ENCODE measurements at places on chromosomes 1 and 21. TPM values are rescaled to one million over a fixed set of nuclear protein-coding genes. Genes with fewer than 3 reads are reported as not detected.

KPRP gene
- not detected for total RNA-seq

COL8A2 gene
- total RNA-seq: not detected

KCNJ9 gene
- total RNA-seq: not detected

SLC1A7 gene
- not detected for total RNA-seq

LAMC1 gene
- not detected for total RNA-seq

FAM3B gene
- not detected for total RNA-seq

P3R3URF gene
- total RNA-seq: not detected

VCAM1 gene
- total RNA-seq: not detected

TCHHL1 gene
- not detected for total RNA-seq

ZMPSTE24 gene
- total RNA-seq: 24.7 TPM

CD52 gene
- 1,924 TPM for total RNA-seq

TMOD4 gene
- total RNA-seq: 2.7 TPM

CASZ1 gene
- total RNA-seq: 7.6 TPM

AKR7A3 gene
- total RNA-seq: 0.62 TPM

UBXN10 gene
- total RNA-seq: 0.22 TPM

NUAK2 gene
- 12.7 TPM for total RNA-seq

CASQ1 gene
- not detected for total RNA-seq

TLR5 gene
- 0.58 TPM for total RNA-seq

PRKAA2 gene
- total RNA-seq: not detected

CD1E gene
- total RNA-seq: not detected

FAM151A gene
- total RNA-seq: not detected

TMEM240 gene
- 1.3 TPM for total RNA-seq

TDRD10 gene
- total RNA-seq: not detected

PAPPA2 gene
- 0.25 TPM for total RNA-seq

CNIH4 gene
- total RNA-seq: 39.5 TPM

RHEX gene
- total RNA-seq: not detected

CADM3 gene
- not detected for total RNA-seq

TFF2 gene
- not detected for total RNA-seq

B4GALT2 gene
- total RNA-seq: 9.3 TPM

DCST1 gene
- total RNA-seq: not detected

CNR2 gene
- total RNA-seq: 0.07 TPM

CFAP141 gene
- 0.65 TPM for total RNA-seq

FAM72B gene
- 25.6 TPM for total RNA-seq

OR2T29 gene
- total RNA-seq: not detected

AADACL3 gene
- not detected for total RNA-seq

Measured in activated CD4-positive, alpha-beta T cell treated with anti-CD3 and anti-CD28 coated beads, Interleukin-2, amount 10 ng/mL, durations not matched to agents 7 days and 5 days (primary cell).